Stimulated activated CD4-positive, alpha-beta T cell treated with anti-CD3 and anti-CD28 coated beads, TNF-alpha, amount 100 ng/mL, for 4 hours (primary cell): ENCODE measurements at places on chromosomes 7 and 10.

- DNase-seq, result no peak
Observed at GRCh38 chr7:150946421-150947240, 31.5 kb downstream of the KCNH2 start.

- no peak for DNase-seq
Observed at GRCh38 chr7:150918378-150918777, 59.7 kb downstream of the KCNH2 start.

- DNase-seq, result no peak
Observed at GRCh38 chr10:89001729-89002072, 11.1 kb downstream of the FAS start.

DNA sequence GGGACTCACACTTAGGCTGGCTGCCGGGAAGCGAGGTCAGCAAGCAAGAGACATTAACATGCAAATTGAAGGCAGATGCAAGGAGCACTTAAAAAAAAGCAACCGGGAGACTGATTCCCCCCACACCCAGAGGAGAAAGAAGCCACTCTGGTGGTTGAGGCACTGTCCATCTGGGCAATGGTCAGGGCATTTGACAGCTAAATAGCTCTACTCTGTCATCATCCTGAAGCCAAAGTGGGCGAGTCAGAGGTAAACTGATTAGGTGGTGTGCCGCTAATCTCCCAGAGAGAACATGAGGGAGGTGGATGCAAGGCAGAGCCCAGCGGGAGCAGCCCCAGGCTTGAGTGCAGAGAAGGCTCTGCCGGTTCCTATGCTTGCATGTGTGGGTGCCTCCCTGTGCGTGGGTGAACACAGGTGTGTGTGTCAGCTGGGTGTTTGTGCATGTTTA is 100.6 kb downstream of the PLXNA4 start:
- DNase-seq, result no peak

- no peak for DNase-seq
Observed at GRCh38 chr7:36546331-36546730, 156.7 kb downstream of the ANLN start.

GRCh38 chr10:93261089-93261488 is 187.4 kb downstream of the CYP26A1 start:
- no peak for DNase-seq

DNA sequence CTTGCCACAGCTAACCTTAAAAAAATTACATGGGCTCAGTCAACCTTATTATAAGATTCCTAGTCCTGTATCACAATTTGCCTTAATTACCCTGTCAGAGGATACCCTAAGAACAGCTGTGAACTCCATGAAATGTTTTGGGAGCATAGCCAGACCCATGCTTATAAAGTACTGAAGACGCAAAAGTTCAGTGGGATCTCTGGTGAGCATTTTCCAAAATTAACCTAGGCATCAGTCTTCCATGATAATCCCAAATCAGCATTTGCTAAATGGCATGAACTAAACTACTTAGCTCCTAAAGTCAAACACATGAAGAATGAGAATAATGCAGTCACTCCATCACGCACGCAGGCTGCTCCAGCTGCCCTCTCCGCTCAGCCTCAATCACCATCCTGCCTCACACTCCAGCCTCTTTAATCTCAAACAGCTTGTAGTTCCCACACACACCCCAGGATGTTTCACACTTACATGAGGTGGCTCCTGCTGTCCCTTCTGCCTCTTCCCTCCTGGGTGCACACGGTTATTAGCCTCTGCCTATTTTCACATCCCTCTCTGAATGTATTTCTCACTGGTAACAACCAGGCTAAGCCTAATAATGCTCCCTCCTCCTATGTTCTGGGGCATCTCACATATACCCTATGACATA is 15.3 kb downstream of the IGF2BP3 start:
- DNase-seq, result no peak

DNA sequence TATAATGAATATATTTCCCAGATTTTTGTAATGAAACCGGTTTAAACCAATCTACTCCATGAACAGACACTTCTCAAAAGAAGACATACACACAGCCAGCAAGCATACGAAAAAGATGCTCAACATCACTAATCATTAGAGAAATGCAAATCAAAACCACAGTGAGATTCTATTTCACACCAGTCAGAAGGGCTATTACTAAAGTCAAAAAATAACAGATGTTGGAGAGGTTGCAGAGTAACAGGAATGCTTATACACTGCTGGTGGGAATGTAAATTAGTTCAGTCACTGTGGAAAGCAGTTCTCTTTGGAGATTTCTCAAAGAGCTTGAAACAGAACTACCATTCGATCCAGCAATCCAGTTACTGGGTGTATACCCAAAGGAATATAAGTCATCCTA is 240.7 kb downstream of the TSPAN12 start:
- DNase-seq, result no peak

- no peak for DNase-seq
Observed at GRCh38 chr7:25860275-25861163, 291.5 kb upstream of the NFE2L3 start.

DNA sequence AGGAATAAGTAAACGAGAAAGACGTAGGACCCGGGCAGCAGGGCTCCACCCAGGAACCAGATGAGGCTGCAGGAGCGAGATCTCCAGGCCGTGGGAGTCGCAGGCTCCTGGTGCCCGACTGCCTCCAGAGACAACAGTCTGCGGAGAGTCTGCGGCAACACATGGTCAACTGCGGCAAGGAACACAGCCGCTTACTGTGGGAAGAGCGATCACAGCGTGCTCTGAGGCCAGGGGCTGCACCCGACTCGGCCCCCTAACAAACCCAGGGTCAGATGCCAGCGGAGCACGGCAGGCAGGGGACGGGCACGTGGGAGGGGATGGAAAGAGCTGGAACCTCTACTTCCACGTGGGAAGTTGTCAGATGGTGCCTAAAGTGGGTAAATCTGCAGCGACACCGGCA is 26.6 kb downstream of the GET4 start:
- no peak for DNase-seq

DNA sequence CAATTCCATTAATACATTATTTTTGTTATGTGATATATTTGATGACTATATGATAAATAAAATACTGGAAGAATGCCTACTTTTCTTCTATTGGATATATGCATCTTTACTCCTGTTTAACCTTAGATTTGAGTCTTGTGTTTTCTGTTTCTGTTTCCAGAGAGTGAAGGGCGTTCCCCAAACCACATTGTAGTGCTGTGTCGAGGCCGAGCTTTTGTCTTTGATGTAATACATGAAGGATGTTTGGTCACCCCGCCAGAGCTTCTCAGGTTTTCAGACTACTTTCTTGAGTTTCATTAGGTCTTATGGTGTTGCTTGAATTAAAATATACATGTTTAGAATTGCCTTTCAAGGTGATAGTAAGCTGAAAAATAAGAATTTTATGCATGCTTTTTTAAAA is 23.8 kb downstream of the CROT start:
- DNase-seq, result no peak
